ENCODE measurements at places on chromosomes 7 and 10.

DNA sequence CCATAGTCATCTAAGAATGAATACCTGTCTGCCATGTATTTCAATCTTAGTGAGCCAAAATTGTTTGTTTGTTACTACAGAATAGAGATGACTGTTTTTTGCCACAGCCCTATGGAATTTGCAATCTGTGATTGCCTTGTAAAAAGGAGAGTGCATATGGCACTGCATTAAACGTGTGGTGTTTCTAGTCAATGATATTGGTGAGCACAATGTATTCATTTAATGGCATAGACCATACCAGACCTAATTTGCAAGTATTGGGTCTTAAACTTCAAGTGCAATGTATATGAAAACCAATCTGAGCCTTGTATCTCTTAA, 11.3 kb downstream of the INSIG1 start:
- DNase-seq = no peak

- DNase-seq = no peak
Observed at GRCh38 chr10:110525349-110526260, 27.9 kb downstream of the DUSP5 start.

GRCh38 chr7:93367254-93367653, 135.1 kb downstream of the VPS50 start:
- DNase-seq = no peak

- DNase-seq = no peak
Observed at GRCh38 chr10:37856881-37857286, 526 bp downstream of the ZNF248 start.

- DNase-seq = no peak
Observed at GRCh38 chr10:100728928-100729861, 16.2 kb upstream of the PAX2 start.

- DNase-seq = no peak
Observed at GRCh38 chr10:71463111-71463510, 66.4 kb downstream of the CDH23 start.

DNA sequence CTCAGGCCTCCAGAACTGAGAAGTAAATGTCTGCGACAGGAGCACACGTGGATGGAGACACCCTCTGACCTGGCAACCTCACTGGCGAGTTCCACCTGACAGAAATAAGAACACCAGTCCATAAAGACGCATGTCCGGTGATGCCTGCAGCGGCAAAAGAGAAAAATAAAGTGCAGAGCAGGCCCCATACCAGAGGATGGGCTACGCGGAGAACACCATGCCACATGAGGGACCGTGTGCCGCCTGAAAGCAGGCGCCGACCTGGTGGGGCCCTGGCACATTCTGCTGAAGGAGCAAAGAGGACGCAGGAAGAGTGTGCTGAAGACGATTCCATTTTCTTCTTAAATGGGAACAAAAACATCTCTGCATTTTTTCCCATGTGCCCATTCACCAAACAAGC, 105.0 kb downstream of the VIPR2 start:
- DNase-seq = no peak
